NCI-H1417 treated with DMSO at 0.1 percent for 48 hours (cell line): ENCODE measurements at places on chromosomes 12 and 14.

DNA sequence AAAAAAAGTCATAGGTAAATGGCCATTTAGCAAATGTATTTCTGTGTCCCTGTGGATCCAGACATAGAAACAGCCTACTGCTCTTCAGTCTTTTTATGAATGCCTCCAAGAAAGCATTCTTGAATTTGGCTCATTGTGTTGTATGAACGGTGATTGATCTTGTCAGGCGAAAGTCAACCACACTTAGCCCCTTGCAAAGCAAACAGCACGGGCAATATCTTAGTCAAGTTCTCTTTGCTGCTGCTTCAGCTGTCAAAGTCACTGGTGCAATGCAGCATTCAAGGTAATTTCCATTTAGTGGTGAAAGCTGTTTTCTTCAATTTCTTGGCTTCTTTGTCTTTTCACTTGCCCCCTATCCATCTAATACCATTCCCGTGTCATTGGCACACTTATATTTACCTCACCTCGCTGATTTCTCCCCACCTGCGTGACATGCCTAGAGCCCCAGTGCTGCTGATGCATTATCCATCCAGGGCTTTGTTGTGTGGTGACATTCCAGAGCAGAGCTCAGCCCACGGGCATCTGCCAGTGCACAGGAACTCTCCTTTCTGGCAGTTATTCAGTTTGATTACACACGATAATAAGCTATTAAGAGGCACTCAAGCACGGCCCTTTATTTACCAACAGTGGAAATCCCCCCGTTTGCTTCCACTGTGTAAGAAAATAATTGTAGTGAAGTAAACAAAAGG, 362.3 kb upstream of the NOVA1 start:
- DNase-seq = peak; percentile 29

- DNase-seq = no peak
Measured at GRCh38 chr12:96486751-96487613, 2.4 kb upstream of the CFAP54 start.

- no peak for DNase-seq
Measured at GRCh38 chr12:50785406-50786001, 21.6 kb downstream of the ATF1 start.

DNA sequence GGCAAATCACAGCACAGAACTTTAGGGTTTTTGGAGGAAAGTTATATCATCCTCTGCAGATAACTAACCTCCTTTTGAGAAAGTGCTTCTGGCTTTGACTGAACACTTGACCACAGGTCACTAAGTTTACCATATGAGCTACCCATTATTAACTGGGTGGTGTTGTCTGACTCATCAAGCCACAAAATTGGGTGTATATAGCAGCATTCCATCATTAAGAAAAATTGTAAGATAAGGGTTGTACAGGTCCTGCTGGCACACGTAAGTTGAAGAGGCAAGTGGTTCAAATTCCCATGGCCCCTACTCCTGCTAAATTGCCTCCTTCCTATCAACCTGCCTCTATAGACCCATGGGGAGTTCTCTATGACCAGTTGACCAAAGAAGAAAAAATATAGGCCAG, 39.5 kb downstream of the L2HGDH start:
- DNase-seq = no peak

GRCh38 chr12:70989232-70989631, 68.7 kb upstream of the PTPRR start:
- DNase-seq = no peak

GRCh38 chr14:53591816-53592215, 364.8 kb downstream of the BMP4 start:
- DNase-seq = no peak
